RPMI7951 (cell line): ENCODE measurements at places on chromosomes 5 and 9. TPM values are rescaled to one million over a fixed set of nuclear protein-coding genes. Genes with fewer than 3 reads are reported as not detected.
A peak's percentile ranks its signal among the peaks of the same experiment; 100 is the strongest.

DNA sequence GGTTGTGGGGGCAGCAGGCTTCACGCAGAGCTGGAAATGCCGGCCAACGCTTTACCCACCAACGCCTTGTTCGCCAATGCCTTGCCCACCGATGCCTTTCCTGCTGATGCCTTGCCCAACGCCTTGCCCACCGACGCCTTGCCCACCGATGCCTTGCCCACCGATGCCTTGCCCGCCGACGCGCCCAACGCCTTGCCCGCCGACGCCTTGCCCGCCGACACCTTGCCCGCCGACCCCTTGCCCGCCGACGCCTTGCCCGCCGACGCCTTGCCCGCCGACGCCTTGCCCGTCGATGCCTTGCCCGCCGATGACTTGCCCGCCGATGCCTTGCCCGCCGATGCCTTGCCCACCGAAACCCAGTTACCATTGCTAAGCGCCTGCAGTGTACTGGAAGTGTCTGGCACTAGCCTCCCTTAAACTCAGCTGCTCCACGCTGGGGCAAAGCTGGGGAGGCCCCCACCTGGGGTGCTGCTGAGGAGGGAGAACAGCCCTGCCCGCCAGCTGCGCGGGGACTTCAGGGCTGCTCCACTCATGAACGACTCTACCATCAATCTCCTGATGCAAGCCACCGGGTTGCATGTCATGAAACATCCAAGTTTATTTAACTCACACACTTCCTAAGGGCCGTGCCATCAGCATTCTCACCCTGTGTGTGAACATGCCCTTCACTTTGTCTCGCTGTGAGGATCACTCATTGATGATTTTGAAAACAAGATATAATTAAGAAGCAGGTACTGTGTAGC, 1.8 kb downstream of the SLC6A18 start:
- DNase-seq: no peak

- no peak for DNase-seq
These were observed 57.2 kb downstream of the TMOD1 start for GRCh38 chr9:97558701-97559101.

DNA sequence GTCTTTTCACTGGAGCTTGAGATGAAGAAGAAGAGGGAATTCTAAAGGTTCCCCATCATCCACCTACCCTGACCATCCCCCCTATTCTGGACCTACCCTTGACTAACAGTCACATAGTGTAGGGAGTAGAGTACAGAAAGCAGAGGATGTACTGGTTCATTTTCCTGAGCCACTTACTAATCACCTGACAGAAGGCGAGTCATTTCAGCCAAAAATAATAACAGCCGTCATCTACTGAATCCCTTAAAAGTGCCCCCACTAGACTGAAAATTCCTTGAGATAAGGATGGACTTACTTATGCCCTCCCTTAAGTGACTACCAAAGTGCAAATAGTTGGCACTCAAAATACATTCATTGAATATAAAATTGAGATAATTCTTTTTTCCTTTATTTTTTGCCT, 112.2 kb downstream of the FOXD1 start:
- DNase-seq: no peak

DNA sequence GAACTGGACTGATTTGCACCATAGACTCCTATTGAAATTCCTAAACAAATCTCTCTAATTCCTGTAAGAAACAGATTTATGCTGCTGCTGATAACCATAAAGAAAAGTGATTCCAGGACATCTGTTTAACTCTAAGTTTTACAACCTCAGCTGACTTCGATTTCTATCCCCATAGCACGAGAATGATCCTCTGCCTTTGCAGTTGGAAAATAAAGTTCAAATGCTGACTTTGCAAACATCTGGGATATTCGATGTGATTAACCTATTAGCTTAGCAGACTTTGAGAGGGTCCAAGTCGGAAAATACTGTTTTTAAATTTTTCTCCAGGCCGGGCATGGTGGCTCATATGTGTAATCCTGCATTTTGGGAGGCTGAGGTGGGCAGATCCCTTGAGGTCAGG, 247.3 kb downstream of the PSAT1 start:
- DNase-seq: no peak

- DNase-seq: no peak
These were observed 100.2 kb upstream of the OTULINL start for GRCh38 chr5:14481349-14481748.

DNA sequence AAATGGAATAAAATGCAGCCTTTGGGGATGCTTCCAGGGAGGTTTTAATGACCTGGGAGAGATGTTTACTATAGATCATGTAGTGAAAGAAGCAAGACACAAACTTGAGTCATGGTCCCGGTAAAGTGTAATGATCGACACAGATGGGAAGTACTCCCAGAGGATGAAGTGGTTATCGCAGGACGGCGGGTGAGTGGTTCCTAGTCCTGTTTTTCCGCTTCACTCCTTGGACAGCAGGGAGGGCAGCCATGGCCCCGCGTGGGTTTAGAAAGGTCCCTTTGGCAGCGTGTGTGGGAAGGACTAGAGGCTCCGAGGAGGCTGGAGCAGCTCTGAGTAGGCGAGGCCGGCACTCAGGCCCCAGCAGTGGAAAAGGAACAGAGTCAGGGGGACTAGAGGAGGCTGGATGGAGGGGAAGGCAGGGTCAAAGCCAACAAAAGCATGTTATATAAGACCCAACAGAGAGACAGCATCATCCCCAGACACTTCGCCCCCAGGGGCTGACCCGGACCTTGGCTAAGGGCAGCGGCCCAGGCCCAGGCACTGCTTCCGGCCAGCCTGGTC, 49.2 kb upstream of the STXBP1 start:
- peak; percentile 75 for DNase-seq

DNA sequence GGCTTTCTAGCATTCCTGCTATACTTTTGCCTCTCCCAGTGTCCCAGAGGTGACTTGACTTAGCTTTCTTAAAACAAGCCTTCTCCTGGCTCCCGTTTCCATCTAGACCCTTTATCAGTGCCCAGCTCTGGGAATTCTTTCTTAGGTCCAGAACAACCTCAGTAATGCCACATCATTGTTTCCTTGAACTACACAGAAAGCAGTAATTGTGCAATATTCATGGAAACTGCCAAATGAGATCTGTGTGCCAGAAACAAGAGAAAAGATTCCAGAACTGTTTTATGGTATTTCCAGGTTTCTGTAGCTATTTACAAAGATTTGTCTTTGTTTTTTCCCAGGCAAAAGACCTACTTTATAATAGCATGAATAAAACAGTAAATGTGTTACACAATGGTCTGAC, 391.3 kb downstream of the SLCO4C1 start:
- no peak for DNase-seq

DNA sequence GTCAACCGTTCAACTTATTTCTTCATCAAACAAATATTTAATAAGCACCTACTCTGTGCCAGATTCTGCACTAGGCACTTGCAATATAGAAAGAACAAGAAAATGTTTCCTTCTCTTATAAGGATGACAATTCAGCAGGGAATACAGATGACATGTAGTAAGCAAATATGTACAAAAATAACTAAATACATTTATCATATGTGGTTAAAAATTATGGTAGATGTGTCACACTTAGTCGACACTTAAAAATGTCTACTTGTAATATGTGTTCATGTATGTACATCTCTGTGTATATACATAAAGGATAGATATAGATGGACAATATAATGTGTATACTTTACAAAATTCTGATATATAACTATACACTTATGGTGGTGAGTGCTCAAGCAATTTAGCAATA, 417.0 kb upstream of the MEF2C start:
- no peak for DNase-seq

The BARHL1 gene
- total RNA-seq: not detected in 2 replicates

DNA sequence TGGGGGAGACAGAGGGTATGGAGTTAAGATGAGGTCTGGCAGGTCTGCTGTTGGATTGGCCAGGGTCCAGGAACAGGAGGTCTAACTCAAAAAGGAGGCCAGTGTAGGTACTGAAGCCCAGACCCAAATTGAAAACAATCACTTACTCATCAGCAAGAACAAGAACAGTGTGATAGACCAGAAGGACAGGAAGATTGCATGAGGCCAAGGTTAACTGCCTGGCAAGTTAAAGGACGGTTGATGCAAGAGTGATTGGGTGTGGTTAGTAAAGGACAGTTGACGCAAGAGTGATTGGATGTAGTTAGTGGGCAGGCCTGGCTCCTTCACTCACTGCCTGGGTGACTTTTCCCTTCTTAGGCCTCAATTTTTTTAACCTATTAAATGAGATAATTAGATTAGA, 132.6 kb downstream of the PDZD2 start:
- DNase-seq: no peak

The PDLIM4 gene
- total RNA-seq: 0.48 TPM in 1 of 2 replicates, not detected in the other

DNA sequence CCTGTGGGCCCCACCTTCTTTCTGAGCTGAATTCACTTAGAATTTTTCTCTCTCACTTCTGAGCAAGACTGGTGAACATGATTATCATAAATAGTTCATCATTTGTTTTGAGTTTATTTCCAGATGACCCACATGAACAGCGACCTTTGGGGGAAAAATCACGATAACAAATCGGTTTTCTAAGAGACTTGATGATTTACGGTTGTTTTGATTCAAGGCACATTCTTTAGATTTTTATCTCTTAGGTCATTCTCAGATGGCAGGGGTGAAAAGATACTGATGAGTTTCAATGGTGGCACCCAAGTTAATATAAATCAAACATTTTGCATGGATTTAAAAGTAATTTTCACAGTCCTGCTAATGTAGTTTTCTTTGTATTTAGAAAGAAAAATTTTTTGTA, 95.1 kb downstream of the DMXL1 start:
- peak; percentile 6 for DNase-seq

- no peak for DNase-seq
These were observed 829.4 kb downstream of the CDH12 start for GRCh38 chr5:22023784-22024183.

The C9orf153 gene
- total RNA-seq: 0.48 TPM in 1 of 2 replicates, not detected in the other

DNA sequence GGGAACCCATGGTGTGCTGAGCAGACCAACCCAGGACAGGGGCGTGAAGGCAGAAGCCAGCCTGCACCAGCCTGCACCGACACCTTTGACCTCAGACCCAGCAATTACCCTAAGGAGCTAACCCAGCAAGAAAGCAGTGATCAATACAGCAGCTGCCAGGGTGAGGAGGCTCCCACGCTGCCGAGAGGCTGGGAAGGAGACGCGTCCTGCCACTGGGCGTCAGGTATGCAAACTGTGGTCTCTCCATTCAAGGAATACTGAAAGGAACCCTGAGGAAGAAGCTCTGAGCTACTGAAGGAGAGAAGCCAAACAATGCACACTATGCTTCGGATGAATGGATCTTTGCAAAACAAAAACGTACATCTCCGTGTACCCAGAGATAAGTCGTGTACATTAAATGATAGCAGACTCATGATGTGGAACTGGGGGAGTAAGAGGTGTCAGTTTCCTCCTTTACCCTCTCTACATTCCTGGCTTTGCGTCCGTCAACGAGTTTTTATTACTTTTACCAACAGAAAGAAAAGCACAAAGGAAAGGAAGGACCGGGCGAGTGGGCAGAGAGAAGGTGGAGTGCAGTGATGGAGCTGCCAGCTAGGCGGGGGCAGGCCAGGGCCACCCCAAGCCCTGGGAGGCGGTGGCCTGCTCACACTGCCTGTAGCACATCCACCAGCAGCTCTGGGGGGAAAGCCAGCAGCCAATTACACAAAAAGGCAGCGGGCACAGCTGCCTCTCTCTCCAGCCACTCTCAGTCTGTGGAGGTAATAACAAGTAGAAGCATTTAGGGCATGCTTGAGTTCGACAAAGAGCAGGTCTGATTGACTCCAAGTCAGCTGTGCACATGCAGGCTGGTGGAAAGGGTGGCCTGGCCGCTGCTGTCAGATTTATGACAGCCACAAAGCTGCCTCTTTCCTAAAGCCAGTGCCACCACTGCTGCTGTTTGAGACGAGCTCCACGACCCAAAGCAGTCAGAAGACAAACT, 29.3 kb downstream of the RASGEF1C start:
- DNase-seq: no peak

The PCDHGB1 gene
- total RNA-seq: 10.6 and 10.9 TPM in 2 replicates

GRCh38 chr5:36369219-36369690, 67.6 kb upstream of the RANBP3L start:
- peak; percentile 78 for DNase-seq

GRCh38 chr5:135438636-135439221, 8.4 kb downstream of the DCANP1 start:
- DNase-seq: no peak

The RBM22 gene
- 34.2 and 38.0 TPM in 2 replicates for total RNA-seq

DNA sequence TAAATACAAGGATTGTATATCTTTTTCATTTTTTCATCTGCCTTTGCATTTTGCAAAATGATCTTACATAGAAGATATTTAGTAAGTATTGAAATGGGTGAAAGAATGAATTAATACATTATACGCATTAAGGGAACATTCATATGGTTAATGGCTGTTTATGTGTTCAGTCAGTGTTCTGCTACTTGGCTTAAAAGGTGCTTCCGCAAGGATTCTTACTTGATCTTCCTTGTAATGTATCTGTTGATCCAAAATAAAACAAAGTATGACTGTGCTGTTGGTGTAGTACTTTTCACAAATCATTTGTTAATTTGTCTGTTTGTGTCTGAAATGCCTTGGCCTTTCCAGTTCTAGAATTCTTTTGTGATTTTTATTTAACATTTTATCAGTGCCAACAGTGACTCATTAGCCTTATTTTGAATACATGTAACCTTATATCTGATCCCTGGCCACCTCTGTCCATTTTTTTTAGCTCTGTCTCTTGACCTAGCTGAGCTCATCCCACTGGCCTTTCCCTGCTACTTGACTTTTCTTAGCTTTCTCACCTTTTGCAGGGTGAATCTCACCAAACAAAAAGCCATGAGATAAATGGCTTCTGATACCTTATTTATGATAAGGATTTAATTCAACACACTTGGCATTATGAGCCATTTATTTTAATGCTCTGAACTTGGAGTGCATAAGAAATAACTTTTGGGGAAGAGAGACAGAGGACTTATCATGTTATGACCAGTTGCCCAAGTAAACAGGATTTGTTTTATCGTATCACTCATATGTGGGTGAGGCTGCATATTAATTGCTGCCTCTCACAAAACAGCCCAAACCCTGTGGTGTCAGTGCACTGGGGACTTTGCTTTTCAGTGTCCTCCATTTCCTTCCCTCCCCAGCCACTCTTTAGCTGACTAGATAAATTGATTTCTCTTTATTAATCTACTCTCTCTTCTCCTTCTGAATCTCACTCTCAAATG, 340.3 kb downstream of the KDM4C start:
- no peak for DNase-seq

The SV2C gene
- under 0.01 TPM in 1 of 2 replicates, not detected in the other for total RNA-seq

DNA sequence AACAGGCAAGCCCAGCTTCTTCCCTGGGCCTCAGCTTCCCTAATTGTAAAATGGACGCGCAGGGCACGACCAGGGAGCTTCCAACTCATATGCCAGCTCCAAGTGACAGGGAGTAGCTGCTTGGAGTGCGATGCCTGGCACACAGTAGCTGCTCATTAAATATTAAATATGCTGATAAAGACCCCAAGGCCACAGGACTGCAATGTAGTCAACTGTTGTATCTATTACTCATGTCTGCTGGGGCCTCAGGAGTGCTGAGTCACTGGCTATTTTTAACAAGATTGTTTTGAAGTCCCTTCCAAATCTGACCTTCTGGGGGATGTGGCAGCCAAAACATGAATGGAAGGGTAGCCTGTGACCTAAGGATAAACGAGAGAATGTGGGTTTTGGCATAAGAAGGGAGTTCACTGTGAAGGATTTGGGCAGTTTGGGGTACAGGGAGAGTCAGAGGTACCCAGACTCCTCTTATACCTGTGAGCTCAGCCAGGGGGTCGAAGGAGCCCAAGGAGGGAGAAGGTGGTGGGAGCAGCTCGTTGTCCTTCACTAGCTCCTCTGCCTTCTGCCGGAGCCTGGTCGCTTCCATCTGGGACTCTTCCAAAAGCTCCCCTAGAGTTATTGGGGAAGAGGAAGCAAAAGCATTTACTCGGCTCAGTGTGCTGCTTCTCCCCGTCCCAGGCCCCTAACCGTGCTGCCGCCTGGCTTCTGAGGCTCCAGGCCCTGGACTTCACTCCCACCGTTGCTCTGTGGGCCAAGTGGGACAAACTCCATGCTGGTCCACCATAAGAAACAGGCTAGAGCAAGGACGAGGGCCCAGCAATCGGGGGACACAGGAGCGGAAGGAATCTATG, 17.5 kb downstream of the TNIP1 start:
- DNase-seq: peak; percentile 92
